NCI-H526 (cell line): ENCODE measurements at places on chromosomes 1 and 21.
A peak's percentile ranks its signal among the peaks of the same experiment; 100 is the strongest.

- DNase-seq = no peak
These were observed 210.7 kb upstream of the PTBP2 start for GRCh38 chr1:96510911-96511310.

- no peak for DNase-seq
These were observed 100.4 kb downstream of the APP start for GRCh38 chr21:26070121-26070520.

GRCh38 chr1:179824265-179824664 lies 53.3 kb downstream of the TOR1AIP2 start:
- no peak for DNase-seq

DNA sequence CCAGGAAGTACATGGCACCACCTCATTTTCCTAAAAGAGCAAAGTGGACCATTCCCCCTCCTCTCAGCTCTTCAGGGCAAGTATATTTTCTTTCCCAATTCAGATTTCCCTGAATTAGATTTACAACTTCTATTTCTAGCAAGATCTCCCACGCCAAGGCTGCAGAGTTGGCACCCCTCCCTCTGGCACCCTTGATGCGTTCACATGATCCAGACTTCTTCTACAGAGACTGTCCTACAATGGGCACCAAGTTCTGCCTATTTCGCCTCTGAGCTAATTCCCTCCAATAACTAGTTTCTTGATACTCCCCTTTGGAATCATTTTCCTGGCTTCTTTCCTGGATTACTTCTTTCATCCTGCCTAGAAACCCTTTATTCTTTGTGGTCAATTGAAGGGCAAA lies 122.0 kb downstream of the CDC7 start:
- DNase-seq = no peak

DNA sequence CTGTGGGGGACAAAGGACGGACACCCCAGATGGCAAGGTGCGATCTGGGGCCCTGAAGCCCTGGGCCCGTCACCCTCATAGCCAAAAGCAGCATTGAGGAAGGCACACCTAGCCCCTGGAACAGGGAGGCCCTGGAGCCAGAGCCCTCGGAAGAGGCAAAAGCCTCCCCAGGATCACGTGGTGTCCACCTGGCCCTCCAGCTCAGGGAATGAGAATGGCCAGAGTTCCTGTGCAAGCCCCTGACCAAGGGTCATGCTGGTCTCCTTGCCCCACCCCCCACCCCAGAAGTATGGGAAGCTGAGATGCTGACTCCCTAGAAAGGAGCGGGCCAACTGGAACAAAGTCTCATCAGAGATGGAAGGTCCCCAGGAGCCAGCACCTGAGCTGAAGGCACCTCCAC lies 1.0 kb upstream of the PDZK1IP1 start:
- DNase-seq = no peak

DNA sequence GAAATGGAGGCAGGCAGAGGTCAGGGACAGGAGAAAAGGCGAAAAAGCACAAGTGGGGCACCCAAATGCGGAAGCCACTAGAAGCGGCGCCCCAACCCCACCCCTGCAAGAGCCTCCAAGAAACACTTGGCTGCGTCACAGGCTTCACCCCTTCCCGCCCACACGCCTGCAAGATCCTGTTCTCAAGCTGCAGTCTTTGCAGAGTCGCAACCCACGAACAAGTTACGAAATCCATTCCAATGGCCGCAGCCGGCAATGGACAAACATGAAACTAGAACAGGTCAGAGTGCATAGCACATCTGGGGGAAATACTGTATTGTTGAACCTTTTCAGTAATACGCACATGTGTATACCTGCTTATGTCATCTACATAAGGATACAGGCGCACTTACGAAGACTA lies 103.6 kb downstream of the PSMG1 start:
- DNase-seq = no peak

- no peak for DNase-seq
These were observed 15.3 kb downstream of the UCK2 start for GRCh38 chr1:165842671-165843129.

DNA sequence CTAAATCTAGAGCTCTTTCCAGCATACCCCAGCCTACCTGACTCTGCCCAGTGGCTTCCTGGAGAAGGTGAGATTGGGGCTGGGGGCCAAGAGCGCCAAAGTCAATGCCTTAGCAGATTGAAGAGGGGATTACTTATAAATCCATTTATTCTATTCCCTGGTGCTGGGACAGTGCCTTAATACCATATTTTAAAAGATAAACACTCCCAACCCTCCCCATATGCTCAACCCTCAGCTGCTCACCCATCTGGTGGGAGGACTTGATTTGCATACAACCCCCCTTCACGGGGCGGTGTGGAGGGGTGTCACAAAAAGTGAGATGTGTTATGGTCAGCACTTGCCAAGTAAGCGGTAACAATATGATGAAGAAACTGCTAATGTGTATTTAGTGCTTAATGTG lies 3.2 kb upstream of the DISP3 start:
- DNase-seq = no peak

GRCh38 chr21:31668651-31669491 lies 9.4 kb downstream of the SOD1 start:
- no peak for DNase-seq

- no peak for DNase-seq
These were observed 48.2 kb upstream of the IRF2BP2 start for GRCh38 chr1:234658138-234658537.

DNA sequence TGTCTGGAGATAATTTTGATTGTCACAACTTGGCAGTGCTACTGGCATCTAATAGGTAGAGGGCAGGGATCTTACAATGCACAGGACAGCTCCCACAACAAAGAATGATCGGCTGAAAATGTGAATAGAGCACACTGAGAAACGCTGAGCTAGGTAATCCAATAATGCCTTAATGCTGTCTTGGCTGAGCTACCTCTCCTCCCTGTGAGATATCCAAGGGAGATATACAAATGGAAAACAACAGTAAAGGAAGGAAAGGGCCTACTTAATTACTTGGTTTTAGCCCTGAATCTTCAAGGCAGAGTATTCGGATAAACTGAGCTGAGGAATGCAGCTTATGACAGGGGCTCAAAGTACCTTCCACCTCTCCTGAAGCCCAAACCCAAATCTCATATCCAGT lies 2.9 kb downstream of the DNASE2B start:
- DNase-seq = no peak

GRCh38 chr1:85447006-85447943 lies 17.7 kb downstream of the DDAH1 start:
- DNase-seq = no peak

DNA sequence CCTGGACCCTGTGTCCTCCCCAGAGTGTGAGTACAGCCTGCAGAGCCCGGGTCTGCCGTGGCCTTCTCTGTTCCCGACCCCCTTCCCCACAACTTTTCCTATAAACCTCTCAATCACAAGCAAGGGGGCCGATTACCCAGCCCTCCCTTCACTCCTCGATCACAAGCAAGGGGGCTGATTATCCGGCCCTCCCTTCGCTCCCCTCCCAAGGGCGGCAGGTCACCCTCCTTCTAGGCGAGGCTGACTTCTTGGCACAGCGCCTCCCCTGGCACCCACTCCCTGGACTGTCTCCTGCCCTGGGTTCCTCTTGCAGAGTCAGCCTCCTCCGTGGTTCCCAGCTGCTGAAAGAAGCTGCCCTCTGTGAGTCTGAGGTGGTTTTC lies 12.3 kb upstream of the LDLRAP1 start:
- DNase-seq = no peak

GRCh38 chr1:178713259-178713658 lies 11.8 kb upstream of the RALGPS2 start:
- DNase-seq = no peak

GRCh38 chr1:191675856-191676783 lies 482.1 kb upstream of the RGS18 start:
- DNase-seq = no peak

DNA sequence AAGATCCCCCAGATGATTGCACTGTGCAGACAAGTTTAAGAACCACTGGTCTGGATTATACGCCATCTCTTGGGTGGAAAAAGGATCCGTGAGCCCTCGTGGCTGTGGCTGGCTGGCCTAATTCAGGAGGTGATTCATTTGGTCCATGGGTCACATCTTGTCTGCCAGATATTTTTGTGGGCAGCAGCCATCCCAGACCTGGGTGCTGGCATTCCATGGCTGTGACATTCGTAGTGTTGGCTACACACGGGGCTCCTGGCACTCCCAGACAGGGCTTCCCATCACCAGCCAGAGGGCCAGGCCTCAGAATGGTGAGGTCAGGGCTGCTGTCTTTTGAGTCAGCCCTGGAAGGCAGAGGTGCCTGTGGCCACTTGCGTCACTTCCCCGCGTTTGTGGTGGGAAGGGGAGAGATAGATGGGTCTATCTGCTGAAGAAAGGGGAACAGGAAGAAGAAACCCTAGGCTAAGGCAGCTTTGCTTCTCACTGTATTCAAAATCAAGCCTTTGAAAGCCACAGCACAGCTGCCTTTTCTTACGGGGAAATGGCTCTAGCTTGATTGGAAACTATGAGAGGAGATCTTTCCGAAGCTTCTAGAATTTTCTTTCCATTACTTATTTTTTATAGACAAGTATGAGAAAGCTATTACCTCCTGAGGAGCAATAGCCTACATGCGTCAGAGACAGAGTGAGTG lies 32.4 kb downstream of the EIF2D start:
- no peak for DNase-seq

DNA sequence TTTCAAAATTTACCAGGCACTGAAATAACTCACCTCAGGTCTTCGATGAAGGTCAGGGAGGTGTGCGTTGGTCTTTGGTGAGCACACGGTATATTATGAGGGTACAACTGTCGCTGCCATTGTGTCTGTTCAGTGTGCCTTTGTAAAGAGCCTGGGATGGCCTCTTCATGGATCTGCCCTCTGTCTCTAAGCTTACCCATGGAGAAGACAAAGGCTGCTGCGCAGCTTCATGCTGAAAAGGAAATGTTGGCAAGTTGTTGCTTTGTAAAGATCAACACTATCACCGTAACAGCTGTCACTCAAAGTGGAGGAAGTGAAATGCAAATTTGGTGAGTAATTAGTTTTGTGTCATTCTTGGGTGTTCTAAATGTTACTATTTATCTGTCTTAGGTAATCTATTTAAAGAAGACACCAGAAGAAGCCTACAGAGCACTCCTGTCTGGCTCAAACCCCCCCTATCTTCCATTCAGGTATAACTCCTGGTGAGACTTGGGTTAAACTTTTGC lies 71.6 kb downstream of the CDC14A start:
- DNase-seq = no peak

GRCh38 chr1:49163031-49163430 lies 386.3 kb upstream of the BEND5 start:
- DNase-seq = no peak

DNA sequence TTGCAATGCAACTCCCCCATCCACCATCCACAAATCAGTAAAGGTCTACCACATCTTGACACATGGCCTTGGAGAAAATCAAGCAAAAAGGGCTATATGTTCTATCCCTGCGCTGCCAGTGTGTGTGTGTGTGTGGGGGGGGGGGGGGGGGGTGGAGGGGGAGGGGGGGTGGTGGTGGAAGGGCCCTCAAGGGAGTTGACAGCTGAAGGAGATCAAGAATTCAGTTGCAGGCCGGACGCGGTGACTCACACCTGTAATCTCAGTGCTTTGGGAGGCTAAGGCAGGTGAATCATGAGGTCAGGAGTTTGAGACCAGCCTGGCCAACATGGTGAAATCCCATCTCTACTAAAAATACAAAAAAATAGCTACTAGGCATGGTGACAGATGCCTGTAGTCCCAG lies 37.6 kb upstream of the CLIC4 start:
- DNase-seq = no peak

DNA sequence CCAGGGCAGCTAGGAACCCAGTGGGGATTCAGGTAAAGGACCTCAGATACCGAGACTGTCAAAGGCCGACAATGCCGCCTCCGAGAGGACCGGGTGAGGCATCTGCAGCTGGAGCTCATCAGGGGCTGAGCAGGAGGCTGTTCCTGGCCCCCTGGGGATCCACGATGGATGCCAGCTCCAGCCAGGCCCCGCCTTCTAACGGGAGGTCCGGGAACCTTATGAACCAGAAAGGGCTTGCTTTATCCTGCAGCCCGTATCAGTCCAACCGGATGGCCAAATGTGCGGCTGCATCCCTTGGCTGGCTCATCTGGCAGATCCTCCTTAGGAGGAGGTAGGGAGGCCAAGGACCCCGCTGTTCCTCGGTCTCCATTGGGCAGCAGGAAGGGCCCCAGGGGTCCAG lies 32.0 kb downstream of the SLC45A1 start:
- peak; percentile 46 for DNase-seq

GRCh38 chr1:100971021-100971420 lies 54.6 kb downstream of the DPH5 start:
- no peak for DNase-seq

GRCh38 chr1:44890007-44890406 lies 47.0 kb upstream of the PTCH2 start:
- DNase-seq = peak; percentile 5

DNA sequence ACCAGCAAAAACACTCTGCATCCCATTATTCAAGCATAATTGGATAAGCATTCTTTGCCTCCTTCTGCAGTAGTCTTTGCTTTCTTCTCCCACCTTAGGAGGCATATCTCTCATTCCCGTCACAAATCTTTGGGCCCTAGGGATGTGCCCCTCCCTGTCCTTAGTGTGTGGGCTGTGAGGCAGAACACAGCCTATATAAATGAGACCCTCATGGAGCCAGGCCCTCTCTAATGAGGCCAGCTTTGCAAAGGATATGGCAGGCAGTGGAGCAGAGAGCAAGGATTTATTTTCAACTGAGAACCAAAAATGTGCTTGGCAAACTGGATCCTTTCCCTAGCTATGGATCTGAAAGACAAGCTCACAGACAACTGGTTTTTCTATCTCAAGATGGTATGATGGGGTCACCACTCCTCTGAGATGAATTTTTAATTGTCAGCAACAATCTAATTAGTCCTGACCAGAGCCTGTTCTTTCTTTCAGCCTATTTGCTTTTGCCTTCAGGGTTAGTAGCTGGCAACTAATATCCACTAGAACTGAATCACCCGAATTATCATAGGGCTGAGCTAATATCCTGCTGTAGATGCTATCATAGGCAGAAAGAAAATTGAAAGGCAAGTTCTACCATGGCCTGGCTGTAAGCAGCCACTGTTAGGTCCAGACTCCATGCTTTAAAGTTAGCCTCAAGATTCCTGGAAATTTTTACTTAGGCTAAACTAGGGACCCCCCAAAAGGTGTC lies 134.2 kb downstream of the SYT2 start:
- DNase-seq = no peak

GRCh38 chr1:59089036-59089798 lies 207.7 kb upstream of the FGGY start:
- DNase-seq = no peak

- no peak for DNase-seq
These were observed 80.4 kb downstream of the RUNX1 start for GRCh38 chr21:34968414-34969333.

- no peak for DNase-seq
These were observed 143.1 kb downstream of the TGFBR3 start for GRCh38 chr1:91742848-91743292.
